H9 (cell line): ENCODE measurements at places on chromosomes 11 and 22.
A peak's percentile ranks its signal among the peaks of the same experiment; 100 is the strongest.

- DNase-seq: no peak
These were observed 72.8 kb upstream of the KCNQ1OT1 start for GRCh38 chr11:2772544-2773031.

DNA sequence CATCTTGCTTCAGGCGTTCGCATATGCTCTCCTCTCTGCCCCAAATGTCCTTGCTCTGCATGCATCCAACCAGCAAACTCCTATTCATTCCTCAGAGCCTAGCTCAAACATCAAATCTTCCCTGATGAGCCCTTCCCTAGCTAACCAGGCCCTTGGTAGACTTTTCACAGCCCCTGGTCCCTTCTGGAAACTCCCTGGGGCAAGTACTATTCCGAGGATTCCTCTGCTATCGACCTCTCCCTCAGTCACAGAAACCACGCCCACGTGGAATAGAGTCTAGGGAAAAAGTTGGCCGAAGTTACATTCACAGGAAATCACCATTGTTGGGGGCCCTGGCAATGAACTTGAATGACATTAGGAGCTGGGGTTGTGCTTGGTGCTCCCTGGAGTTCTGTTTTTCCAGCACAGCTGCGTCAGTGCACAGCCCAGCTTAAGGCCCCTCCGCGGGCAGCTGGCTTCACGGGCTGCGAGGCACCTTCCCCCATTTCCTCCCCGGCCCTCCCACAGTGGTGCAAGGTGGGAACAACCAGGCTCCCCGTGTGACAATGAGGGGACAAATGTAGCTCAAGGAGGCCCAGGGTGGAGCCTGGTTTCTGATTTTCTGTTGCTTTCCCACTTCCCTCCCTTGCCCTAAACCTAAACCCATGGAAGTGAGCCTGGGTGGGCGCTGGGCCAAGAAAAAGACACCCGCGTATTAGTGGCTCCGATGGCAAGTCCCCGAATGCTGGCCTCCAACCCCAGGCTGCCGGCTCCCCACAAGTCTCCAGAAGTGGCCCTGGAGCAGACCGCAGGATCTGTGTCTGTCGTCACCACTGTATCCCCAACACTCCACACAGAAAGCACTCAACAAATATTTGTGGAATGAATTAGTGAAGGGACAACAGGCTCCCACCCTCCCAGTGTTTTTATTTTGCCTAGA, 4.3 kb upstream of the ATP5MGL start:
- DNase-seq: peak; percentile 31

GRCh38 chr22:17823226-17823625, 49.0 kb upstream of the BID start:
- DNase-seq: no peak

- no peak for DNase-seq
These were observed 24.9 kb upstream of the GRAMD1B start for GRCh38 chr11:123405123-123405592.

- DNase-seq: no peak
These were observed 393.1 kb downstream of the TMEM135 start for GRCh38 chr11:87430821-87431220.

DNA sequence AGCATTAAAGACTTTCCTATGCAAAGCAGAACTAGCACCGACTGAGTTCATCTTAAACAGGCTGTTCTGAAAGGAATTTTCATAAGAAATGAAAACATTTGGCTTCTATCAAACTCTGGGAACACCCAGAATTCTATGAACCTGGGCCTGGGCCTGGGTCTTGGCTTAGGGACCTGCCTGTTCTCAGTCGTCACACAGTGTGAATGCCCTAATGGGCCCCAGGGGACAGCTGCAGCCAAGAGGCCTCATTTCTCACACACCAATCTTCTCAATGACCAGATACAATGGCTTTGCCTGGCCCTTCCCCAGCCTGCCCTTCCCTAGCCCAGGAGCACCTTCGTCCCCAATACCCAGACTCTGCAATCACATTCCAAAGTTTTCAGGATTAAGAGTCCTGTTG, 234.9 kb upstream of the ARHGAP20 start:
- no peak for DNase-seq

- no peak for DNase-seq
These were observed 8.7 kb downstream of the ACTN3 start for GRCh38 chr11:66555416-66555815.

GRCh38 chr22:22085702-22086500, 103.3 kb upstream of the TOP3B start:
- no peak for DNase-seq

- no peak for DNase-seq
These were observed 35.3 kb upstream of the POU2AF1 start for GRCh38 chr11:111414267-111414931.

DNA sequence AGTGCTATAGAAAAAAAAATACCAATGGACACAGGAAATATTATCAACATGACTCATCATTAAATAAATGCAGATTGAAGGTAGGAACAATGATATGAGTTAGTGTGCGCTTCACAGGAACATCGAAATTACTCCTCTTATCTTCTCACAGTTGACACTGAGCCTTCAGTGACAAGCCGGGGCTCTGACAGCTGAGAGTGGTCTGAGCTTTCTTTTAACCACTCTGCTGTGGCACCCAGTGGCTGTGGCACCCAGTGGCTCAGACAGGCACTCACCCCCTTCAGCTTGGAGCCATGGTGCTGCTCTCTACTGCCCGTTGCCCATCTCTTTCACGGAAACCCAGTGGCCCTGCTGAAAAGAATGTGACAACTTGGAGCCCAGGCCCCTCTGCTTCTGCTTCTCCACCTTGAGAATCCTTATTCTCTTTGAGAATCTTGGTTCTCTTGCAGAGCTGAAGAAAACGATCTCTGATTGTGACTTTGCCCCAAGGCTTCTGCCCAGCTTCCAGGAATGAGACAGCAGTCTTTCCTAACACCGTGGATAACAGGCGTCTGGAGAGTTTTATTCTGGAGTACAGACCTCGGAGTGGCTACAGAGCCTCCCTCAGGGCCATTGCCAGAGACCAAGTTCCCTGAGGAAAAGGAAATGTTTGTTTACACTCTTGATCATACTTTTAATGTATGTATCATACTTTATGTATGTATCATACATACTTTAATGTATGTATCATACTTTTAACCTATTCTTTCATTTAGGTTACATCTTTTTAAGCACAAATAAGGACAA, 37.1 kb upstream of the OR8B8 start:
- no peak for DNase-seq

- DNase-seq: no peak
These were observed 997.8 kb upstream of the RAG2 start for GRCh38 chr11:37595845-37596244.

- DNase-seq: no peak
These were observed 17.7 kb downstream of the DCHS1 start for GRCh38 chr11:6637871-6638270.

GRCh38 chr22:42414565-42415303, 17.5 kb downstream of the NFAM1 start:
- DNase-seq: no peak

DNA sequence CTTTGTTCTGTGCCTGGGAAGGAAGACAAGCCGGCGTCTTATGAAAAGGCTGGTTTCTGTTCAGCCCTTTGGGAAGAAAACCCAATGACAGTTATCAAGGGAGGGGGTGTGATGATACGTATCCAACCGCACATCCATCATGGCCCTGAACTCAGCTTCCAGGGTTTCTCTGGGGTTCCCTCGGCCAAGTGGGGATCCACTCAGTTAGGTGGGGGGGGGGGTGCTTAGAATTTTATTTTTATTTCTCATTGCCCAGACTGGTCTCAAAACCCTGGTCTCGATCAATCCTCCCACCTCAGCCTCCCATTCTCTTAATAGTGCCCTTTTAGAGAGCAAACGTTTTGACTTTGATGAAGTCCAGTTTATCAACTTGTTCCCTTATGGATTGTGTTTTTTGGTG, 25.7 kb downstream of the KCNQ1 start:
- no peak for DNase-seq

DNA sequence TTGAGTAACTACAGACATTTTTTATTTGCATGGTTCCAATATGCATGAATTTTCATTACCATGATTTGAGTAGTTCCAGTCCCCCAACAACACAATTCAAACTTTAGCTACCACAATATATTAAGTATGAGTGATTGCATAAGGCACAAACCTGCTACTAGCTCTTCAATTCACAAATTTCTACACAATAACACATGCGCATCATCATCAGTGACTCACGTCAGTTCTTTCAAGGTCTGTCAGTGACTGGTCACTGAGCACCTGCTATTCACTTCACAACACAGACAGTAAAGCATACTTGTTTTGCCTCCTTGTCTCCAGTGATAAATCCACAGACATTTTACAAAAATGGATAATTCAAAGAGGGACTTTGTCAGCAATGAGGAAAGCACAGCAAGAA, 435.1 kb upstream of the CCDC90B start:
- DNase-seq: no peak

DNA sequence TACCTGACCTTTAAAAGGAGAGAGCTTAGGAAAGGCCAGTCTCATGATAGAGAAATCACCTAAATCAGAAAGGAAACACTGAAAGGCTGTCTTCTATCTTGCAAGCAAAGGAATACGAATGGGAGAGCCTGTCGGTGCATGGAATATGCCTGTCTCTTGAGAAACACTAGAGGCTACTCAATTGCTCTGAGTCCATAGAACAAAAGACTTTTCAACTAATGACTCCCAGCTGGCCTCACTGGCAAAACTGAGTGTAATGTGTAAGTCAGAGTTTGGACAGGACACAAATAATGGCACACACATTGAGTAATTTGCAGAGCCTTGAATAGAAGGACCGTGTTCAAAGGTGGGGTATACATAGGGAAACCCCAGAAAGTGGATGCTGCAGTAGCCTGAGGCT, 171.0 kb upstream of the ARHGAP20 start:
- no peak for DNase-seq

DNA sequence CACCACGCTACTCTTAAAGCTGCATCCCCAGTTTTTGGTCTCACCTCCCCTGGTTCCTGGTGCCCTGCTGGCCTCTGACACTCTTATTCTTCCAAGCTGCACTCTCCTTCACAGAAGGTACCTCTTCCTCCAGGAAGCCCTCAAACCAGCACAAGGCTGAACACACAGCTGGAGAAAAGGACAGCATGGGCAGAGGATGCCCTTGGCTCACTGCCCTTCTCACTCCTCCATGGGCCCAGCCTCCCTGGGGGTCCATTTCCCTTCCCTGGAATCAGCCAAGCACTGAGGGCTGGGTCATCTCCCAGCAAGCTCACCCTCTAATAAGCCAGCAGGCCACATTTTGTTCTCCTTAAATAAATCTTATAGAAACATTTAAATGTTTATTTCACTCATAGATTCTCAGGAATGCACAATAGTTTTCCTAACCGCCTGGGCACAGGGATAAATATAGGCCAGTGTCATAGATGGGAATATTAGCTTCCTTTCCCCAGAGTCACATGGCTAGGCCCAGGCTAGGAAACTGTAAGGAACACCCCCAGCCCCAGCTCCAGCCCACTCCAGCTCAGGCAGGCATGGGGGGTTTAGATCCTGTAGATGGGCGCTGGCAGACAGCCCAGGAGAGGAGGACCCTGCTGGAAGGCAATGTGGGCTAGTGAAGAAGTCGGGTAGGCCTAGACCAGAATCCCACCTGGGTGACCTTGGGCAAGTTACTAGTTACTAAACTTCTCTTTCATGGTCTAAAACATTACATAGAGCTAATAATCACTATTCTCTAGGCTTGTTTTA, 51.5 kb downstream of the IRAG1 start:
- DNase-seq: no peak

- no peak for DNase-seq
These were observed 1082.0 kb upstream of the CNTN5 start for GRCh38 chr11:97938789-97939188.

DNA sequence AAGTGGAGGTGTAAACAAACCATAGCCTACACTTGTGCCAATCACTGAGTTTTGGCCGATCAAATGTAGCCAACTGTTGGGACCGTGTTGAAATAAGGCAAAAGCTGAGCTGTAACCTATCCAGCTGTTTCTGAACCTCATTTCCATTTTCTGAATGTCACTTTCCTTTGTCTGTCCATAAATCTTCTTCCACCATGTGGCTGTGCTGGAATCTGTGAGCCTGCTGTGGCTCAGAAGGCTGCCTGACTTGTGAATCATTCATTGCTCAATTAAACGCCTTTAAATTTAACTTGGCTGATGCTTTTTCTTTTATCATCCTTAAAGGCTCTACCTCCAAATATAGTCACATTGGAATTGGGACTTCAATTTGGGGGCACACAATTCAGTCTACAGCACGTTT, 203.1 kb upstream of the MPPED2 start:
- DNase-seq: no peak

- peak; percentile 40 for DNase-seq
These were observed 637 bp upstream of the ZBTB16 start for GRCh38 chr11:114058871-114059277.

DNA sequence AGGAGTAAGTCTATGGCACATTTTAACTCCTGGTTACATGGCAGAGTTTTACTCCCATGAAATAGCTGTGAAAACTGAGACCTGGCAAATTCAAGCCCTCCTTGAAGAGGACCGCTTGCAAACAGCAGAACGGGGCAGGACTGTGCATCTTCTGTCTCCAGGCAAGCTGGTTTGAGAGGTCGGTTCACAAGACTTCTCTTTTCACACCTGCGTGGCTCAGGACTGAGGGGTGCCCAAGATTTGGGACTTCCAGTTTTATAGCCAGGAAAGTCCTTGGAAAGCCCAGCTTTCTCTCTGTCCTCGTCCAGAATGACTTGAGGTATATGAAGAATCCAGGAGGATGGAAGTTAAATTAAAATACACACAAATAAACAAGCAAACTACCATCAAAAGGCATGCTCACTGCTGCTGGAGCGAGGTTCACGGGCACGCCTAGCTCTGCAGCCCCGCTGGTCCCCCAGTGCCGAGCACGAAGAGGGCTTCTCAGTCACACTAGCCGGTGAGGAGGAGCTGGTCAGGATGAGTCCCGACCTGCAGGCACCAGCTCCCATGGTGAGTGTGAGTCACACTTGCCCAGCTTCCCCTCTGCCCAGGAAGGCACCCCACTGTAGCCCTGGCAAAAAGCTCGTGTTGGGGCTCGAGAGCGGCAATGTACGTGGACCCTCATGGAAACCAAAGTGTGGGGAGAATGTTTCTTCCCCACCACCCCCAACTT, 1382.4 kb downstream of the BRD1 start:
- DNase-seq: no peak

GRCh38 chr22:23205339-23206049, 25.2 kb downstream of the BCR start:
- no peak for DNase-seq

DNA sequence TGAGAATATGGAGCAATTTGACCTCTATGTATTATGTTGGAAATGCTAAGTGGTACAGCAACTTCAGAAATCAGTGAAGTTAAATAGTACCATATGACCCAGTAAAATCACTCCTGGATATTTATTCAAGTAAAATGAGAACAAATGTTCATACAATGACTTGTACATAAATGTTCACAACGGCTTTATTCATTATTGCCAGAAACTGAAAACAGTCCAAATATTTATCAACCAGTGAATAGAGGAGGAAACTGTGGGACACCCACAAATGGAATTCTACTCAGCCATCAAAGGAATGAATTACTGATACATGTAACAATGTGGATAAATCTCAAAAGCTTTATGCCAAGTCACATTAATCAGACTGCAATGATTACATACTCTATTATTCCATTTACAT, 416.3 kb downstream of the AASDHPPT start:
- DNase-seq: no peak

- no peak for DNase-seq
These were observed 11.2 kb downstream of the UBASH3B start for GRCh38 chr11:122666743-122667142.
